Cardiac fibroblast (primary cell): ENCODE measurements at places on chromosomes 12 and 14.

GRCh38 chr12:88896958-88897357 lies 316.7 kb upstream of the KITLG start:
- DNase-seq = peak; percentile 45

- peak; percentile 45 for DNase-seq
These were observed 51.3 kb downstream of the STX2 start for GRCh38 chr12:130787445-130788410.

DNA sequence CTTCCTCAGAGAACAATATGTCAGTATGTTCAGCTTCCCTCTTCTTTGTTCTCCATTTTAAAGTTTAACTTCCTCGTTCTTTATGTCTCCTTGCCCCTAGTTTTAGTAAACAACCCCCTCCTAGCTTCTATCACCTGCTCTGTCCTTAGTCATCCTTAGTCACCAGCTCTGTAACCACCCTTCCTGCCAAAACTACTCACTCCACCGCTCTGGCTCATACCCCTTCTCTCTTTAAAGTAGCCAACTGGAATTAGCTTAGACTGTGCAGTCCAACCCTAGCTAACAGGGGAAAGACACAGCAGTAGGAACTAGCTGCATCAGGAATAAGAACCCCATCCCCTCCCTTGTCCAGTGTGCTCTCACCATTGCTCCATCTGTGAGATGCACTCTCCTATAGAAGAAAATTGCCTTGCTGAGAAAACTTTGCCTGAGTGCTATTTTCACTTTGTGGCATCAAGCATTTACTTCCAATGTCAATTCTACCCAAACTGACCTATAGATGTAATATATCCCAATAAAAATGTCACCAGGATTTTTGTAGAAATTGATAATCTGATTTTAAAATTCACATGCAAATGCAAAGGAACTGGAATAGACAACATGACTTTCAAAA lies 603.2 kb downstream of the C12orf50 start:
- peak; percentile 55 for DNase-seq

- DNase-seq = no peak
These were observed 822 bp upstream of the EIF2B2 start for GRCh38 chr14:75001899-75002298.

GRCh38 chr12:55626154-55626553 lies 10.5 kb upstream of the OR10P1 start:
- no peak for DNase-seq

GRCh38 chr14:64654246-64654900 lies 49.9 kb upstream of the PLEKHG3 start:
- peak; percentile 69 for DNase-seq
